ENCODE measurements at places on chromosomes 3 and 15. TPM values are rescaled to one million over a fixed set of nuclear protein-coding genes. Genes with fewer than 3 reads are reported as not detected.

DNA sequence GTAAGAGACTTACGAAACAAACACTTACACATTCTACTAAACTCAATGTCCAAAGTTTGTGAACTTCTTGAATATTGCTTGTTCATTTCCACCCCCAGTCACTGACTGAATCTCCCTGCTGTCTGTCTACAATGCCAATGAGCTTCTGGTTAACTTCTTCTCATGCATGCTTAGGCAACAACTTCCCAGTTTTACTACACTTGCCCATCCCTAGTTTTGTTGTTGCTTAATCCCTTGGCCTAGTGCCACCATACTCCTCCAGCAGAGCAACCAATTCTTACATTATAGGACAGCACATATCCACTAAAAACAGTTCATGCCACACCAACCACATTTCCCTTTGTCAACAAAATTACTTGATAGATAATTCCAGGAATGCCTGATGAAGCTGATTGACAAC, 40.9 kb upstream of the CCR2 start:
- no peak for DNase-seq

GRCh38 chr3:125382298-125382697, 7.2 kb upstream of the ZNF148 start:
- DNase-seq: no peak

GRCh38 chr3:51888463-51889105, 13.2 kb upstream of the IQCF5 start:
- DNase-seq: no peak

DNA sequence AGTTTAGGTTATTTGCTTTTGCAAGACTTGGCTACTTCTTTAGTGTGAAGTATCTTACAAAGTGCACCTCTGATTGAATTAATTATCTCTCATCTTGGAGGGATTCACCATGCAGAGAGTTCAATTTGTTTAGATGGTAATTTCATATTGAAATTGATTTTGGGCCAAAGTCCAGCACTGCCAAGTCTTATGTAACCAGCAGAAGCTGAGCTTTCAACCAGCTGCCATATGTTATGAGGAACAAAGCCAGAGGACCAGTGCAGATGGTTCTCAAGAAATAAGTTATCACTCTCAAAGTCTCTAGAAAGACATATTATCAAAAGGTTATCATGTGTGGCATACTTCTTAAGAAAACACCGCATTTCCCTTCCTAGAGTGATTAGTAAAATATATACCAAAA, 29.0 kb downstream of the ABHD6 start:
- no peak for DNase-seq

GRCh38 chr3:30753766-30754165, 140.7 kb downstream of the GADL1 start:
- no peak for DNase-seq

The DUOXA2 gene
- total RNA-seq: not detected
